H9 (cell line): ENCODE measurements at places on chromosomes 11 and 22. TPM values are rescaled to one million over a fixed set of nuclear protein-coding genes. Genes with fewer than 3 reads are reported as not detected.

The MAPK12 gene
- total RNA-seq: 31.3 and 32.3 TPM in 2 replicates

The DDX25 gene
- total RNA-seq: 6.9 and 7.4 TPM in 2 replicates

DNA sequence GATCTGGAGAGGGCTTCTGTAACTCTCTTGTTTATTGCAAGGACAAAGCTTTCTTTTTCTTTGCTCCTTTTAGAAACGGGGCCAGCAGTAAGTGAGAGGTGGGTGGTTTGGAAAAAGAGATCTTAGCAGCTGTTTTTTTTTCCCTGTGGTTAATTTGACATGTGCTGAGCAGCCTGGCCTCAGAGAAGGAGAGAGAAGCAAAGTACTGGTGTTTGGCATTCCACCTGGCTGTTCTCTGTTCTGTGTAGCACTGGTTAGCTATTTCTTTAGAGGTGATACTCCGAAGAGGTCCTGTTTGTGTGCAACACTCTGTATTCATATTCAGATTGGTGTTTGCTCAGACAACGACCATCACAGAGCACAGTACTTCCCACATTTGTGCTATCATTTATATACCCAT, 80.8 kb upstream of the SORL1-AS1 start:
- DNase-seq: no peak

The GRAP2 gene
- not detected in 2 replicates for total RNA-seq

- DNase-seq: no peak
Observed at GRCh38 chr11:84833488-84834088, 793.6 kb downstream of the DLG2 start.

- DNase-seq: no peak
Observed at GRCh38 chr22:42732081-42732480, 11.4 kb upstream of the A4GALT start.

- DNase-seq: peak; percentile 74
Observed at GRCh38 chr11:117843666-117844484, 19.3 kb upstream of the FXYD2 start.

DNA sequence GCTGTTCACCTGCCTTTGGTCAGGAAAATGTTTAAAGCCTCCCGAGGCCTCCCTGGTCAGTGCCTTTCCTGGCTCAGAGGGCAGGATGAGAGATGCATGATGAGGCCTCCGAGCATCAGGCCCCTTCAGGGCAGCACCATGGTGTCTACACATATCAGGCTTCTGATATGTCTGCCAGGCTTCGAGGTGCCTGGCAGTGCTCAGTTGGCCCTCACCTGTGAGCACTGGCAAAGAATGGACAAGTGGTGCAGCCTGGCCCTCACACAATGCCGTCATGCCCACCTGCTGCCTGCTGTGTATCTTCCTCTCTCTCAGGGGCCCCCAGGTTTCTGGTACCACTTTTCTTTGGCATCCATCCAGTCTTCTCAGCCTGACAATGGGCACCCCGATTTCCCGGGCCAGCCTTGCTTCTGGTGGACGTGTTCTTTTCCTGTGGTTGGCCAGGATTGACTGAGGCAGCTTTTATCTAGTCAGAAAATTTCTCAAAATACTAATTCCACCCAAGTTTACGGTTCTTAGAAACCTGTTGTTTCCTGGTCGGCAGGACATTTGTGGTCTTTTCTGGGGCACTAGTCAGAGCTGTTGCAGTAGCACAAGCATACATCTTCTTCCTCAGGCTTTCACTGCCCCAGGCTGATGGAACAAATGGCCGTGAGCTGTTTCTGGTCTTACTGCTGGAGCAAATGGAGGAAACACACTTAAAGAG, 76.8 kb upstream of the SUSD2 start:
- no peak for DNase-seq

- DNase-seq: no peak
Observed at GRCh38 chr11:44862558-44863101, 88.1 kb downstream of the TP53I11 start.

DNA sequence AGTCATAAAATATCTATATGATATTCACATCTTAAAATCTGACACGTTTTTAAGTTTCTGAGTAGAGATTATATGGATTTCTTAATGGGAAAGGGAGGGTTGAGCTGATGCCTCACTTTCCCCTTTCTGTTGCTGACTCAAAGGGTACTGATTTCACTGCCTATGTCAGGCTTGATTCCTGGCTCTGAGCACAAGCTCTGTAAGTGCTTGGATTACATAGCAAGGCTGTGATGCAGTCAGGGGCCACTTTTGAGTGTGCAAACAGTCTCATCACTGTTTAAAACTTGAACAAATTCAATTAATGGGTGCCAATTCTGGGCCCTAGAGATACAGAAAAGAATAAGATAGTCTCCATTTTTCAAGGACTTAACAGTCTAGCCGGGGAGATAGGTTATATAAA, 14.4 kb downstream of the ATXN10 start:
- no peak for DNase-seq

- DNase-seq: no peak
Observed at GRCh38 chr11:17744151-17744940, 9.8 kb downstream of the KCNC1 start.

The PLAAT2 gene
- total RNA-seq: 0.31 and 0.52 TPM in 2 replicates

DNA sequence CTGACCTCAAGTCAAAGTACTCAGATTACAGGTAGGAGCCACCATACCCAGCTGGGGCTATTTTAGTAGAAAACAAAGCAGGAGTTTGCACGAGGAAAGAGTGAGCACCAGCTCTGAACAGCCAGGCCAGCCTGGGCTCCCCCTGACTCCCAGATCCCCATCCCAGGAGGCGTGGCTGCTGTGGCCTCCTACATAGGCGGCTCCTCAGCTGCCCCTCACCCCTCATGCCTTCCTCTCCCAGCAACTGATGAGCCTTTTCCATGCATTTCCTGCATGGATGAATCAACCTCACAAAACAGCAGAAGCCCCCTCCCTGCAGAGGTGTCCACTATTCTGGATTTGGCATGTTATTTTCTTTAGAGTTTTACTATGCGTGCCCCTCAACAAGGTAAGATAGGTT, 10.5 kb upstream of the FLRT1 start:
- DNase-seq: peak; percentile 85

DNA sequence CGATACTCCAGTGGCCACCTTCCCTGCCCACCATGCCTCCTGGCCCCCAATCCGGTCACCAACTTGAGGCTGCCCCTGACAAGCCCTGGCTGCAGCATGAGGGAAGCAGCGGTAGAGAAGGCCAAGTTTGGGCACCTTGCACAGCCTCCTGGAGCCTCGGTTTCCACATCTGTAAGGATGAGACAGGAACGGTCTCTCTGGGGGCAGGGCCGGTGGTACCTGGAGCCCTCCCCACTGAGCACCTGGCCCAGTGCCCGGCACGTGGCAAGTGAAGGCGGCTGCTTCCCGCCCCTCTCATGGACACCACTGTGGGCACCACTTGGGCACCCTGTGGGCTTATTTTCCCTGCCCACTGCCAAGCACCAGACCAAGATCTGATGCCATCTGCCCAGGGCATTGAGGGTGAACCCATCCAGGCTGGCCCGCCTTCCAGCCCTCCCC, 77.8 kb downstream of the CDKN1C start:
- DNase-seq: peak; percentile 12

GRCh38 chr11:128914216-128915148, 23.3 kb downstream of the KCNJ5 start:
- no peak for DNase-seq

The NAV2 gene
- total RNA-seq: 41.0 and 46.3 TPM in 2 replicates

The TMEM138 gene
- 35.4 and 43.6 TPM in 2 replicates for total RNA-seq

The TREH gene
- not detected in 2 replicates for total RNA-seq

GRCh38 chr22:31036671-31037550, 44.2 kb upstream of the SMTN start:
- DNase-seq: no peak

The TEX12 gene
- total RNA-seq: 0.22 and 0.31 TPM in 2 replicates

GRCh38 chr11:85171648-85172257, 455.4 kb downstream of the DLG2 start:
- no peak for DNase-seq

DNA sequence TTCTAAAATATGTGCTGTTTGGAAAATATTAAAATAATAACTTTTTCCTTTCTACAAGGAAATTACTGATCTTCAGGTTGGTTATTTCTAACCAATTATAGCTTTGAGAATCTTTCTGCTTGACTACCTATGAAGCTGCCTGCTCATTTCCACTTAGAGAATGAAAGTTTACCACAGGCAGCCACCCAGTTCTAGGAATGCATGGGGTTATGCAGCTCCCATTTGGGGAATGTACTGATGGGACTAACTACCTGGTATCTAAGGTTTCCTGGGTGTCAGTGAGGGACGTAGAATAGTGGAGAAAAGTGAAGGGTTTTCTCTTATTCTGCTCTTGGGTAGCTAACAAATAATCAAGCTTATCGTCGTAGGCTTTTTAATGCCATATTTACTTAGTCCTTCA, 73.4 kb downstream of the DEUP1 start:
- DNase-seq: no peak

The NXPE2 gene
- 0.11 TPM in 1 of 2 replicates, not detected in the other for total RNA-seq

- peak; percentile 25 for DNase-seq
Observed at GRCh38 chr11:2800655-2801531, 84.7 kb downstream of the CDKN1C start.

GRCh38 chr11:2714871-2715270, 15.1 kb upstream of the KCNQ1OT1 start:
- DNase-seq: no peak

The CHRM1 gene
- not detected in 2 replicates for total RNA-seq

The MUC6 gene
- total RNA-seq: not detected in 2 replicates

The MYRF gene
- 12.9 and 13.9 TPM in 2 replicates for total RNA-seq
